ENCODE measurements at places on chromosomes 7 and 10.

GRCh38 chr10:101782811-101783735 lies at the start of gene NPM3:
TSS of gene NPM3 (minus strand) at chr10:101783446. CDS start at chr10:101783390, 56 bp downstream.
- DNase-seq, result peak; percentile 92

DNA sequence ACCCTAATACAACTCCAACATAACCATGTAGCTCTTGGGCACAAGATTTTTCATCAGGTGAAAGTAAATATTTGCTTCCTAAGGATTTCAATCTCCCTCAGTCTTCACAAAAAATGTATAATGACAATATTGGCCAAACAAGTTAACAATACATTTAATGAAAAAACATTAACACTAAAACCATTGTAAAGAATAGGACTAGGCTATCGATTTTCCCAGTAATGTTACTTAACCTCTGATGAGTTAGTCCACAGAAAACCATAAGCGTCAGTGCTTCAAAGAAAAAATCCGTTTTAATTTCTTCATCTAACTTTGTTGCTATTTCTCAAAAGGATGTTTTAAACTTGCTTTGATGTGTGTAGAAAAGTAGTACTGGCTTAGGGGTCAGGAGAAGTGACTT lies 1.2 kb downstream of the ZNF33B start:
- no peak for DNase-seq

DNA sequence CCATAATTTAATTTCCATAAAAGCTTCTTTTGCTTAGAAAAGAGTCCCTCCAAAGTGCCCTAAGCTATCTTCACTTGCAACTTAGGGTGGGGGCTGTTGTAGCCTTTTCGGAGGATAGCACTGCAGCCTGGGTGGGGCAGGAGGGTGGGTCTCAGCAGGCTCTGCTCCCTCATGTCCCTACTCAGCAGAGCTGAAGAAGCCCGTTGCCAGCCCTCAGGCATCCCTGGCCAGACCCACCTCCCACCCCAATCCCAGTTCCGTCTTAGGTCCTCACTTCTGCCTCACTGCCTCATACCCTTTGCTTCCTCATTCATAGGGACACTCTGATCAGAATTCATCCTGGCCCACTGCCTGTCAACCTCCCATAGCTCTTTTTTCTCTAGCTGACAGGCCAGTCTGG lies 99.8 kb upstream of the ZMIZ1 start:
- no peak for DNase-seq

GRCh38 chr10:11716686-11717085 lies 25.5 kb upstream of the ECHDC3 start:
- DNase-seq, result no peak

GRCh38 chr7:55574051-55574717 lies 1.9 kb upstream of the VOPP1 start:
- peak; percentile 31 for DNase-seq

- no peak for DNase-seq
Measured at GRCh38 chr7:8389593-8390261, 43.7 kb upstream of the NXPH1 start.

DNA sequence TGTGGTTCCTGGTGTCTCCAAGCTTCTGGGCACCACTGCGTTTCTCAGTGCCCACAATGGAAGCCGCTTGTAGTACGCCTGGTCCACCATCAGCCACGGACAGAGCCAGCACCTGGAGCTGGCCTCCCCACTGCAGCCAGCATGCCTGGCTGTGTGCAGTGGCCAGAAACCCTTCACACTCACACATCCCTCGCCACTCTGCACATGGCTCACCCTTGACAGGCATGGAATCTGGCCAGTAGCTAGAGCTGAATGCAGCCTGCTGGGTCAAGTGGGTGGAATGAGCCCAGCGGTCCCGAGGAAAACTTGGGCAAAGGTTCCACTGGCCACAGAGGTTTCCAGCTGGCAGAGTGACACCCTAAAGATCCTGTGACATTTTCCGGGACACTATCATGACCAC lies 146.0 kb upstream of the ADO start:
- no peak for DNase-seq

GRCh38 chr7:55191161-55191925 lies 172.5 kb downstream of the EGFR start:
- peak; percentile 52 for DNase-seq

DNA sequence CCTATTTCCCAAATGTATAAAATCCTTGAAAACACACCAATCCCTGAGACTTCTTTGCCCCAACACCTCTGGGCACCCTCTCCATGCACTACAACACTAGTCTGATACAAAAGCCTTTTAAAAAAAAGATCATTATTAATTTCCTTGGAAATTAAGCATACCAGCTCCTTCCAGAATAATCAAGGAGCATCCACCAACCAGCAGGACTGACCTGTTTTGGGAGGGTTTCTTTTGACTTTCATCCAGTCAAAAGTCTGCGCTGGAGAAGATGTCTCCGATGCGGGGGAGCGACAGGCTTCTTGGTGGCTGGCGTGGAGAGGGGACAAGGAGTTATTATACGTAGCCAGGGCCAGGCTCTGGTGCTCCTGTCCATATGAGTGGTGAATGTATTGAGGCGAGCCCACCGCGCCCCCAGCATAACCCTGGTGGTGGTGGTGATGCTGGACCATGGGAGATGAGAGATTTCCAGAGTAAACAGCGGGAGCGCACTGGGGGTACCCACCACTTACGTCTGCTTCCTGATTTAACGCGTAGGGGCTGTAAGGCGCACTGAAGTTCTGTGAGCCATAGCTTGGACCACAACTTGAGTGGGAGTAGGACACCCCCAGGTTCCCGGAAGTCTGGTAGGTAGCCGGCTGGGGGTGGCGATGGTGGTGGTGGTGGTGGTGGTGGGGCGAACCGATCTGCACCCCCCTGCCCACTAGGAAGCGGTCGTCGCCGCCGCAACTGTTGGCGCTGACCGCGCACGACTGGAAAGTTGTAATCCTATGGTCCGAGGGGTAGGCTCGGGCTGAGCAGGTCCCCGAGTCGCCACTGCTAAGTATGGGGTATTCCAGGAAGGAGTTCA lies 527 bp downstream of the HOXA1 start:
- DNase-seq, result no peak

DNA sequence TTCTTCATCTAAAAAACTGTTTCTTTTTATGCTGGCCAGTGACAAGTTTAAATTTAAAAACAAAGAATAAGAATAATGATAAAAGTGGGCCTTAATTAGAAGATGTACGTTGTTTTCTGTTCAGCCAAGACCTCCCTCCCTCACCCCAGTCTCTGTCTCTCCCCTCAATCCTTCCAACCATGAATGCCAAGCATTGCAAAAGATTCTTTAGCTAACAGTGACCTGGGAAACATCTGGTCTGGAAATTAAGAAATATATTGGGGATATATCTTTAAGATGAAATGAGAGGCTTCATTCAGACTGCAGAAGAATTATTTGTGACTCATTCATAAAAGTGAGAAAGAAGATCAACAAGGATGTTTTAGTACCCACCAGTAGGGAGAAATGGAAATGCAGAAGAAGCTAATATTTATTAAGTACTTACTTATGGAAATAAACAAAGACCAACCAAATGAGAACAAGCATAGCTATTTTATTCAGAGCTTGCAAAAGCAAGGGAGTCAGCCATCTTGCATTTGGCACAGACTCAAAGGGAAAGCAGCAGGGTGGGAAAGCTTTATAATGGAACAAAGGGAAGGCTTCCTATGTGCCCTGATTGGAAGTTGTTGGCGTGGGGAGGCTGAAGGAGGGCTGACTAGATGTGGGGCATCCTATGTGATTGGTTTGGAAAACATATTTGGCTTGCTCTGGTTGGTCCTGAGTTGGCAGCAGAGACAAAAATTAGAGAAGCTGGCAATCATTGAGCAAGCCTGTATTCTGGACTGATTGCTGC lies 595.4 kb upstream of the GHITM start:
- no peak for DNase-seq

DNA sequence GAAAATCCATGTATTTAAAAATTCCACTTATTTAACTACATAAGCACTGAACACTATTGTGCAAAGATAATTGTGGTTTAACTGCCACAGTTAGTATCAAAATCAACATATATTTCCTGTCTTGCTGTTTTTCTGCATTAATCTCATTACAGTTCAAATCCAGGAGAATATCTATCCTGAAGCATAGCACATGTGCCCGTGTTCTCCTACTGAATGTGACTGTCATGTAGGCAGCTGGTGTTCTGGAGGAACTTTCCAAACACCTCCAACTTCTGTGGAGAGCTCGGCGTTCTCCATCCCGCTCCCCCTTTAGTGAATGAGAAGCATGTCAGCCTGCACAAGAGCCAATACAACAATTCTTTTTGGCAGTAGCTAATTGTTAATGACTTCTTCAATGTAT lies 76.4 kb upstream of the IKZF1 start:
- DNase-seq, result no peak

- peak; percentile 37 for DNase-seq
Measured at GRCh38 chr7:1856161-1856887, 186.2 kb downstream of the ELFN1 start.

- DNase-seq, result no peak
Measured at GRCh38 chr10:70956029-70956759, 67.8 kb upstream of the PCBD1 start.

DNA sequence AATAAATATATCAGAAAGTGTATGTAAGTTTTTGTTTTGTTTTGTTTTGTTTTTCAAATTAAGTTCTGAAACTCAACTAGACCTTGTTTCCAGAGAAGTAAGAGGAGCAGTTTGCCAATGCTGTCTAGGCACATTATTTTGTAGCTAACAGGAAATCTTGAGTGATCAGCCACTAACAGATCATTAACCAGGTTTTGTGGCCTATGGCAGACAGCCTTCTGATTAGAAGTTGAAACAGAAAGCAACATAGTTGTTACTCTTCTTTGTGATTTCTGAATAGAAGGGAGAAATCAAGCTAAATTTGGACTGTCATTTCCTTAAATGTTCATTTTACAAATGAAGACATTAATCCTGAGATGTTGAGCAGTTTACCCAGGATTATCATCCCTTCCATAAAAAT lies 142.6 kb downstream of the PLXDC2 start:
- DNase-seq, result no peak

DNA sequence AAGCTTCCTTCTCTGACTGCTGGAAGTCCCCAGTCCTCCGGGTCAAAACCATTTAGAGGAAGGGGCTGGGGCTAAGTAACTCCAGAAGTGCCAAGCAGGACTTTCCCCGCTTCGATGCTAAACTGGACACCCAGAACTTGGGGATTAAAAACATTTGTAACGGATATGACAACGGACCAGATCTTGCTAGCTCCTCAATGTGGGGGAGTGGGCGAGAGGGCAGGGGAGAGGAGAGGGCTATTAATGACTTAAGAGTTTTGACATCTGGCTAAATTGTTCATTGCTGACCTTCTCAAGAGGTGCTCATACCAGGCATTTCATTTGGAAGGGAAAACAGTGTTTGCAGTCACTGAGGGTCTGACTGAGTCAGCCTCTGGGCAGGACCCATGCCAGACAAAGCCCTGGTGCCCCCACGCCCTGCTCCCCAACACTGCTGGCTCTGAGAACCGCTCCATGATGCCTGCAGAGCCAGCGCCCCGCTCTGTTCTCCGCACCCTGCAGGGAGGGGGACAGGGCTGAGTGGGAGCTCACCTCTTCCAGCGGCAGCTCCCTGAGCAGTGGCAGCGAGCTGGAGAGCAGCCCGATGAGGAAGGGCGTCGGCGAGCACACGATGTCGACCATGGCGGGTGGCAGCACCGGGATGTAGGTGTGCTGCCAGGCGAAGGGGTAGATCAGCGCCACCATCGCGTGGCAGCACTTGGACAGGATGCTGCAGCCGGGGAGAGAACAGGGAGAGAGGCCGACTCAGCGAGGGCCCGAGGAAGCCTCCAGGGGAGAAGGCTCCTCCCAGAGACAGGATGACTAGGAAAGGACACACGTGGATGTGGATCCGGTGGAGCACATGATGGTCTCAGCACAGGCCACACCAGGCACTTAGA lies 47.7 kb upstream of the MKRN1 start:
- DNase-seq, result no peak

GRCh38 chr7:7519056-7519455 lies 16.6 kb downstream of the COL28A1 start:
- no peak for DNase-seq

DNA sequence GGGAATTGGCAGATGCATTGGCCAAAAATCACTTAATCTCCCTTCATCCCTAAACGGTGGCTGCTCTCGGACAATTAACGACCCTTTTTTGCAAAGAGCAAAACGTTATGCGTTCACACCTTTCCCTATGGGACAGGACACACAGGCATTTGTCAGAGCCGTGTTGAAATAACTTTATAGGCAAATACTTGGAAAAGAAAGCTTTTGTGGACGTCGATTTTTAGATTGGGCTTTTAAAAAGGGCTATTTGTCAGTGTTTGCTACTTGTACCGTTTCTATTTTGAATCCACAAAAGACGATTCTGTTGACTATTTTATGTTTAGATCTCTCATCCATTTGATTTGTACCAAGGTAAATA lies 245.6 kb downstream of the SLC25A13 start:
- DNase-seq, result no peak

- DNase-seq, result no peak
Measured at GRCh38 chr10:60388116-60388625, 1.5 kb downstream of the ANK3 start.

GRCh38 chr10:31650010-31650409 lies 278.6 kb downstream of the ARHGAP12 start:
- no peak for DNase-seq

DNA sequence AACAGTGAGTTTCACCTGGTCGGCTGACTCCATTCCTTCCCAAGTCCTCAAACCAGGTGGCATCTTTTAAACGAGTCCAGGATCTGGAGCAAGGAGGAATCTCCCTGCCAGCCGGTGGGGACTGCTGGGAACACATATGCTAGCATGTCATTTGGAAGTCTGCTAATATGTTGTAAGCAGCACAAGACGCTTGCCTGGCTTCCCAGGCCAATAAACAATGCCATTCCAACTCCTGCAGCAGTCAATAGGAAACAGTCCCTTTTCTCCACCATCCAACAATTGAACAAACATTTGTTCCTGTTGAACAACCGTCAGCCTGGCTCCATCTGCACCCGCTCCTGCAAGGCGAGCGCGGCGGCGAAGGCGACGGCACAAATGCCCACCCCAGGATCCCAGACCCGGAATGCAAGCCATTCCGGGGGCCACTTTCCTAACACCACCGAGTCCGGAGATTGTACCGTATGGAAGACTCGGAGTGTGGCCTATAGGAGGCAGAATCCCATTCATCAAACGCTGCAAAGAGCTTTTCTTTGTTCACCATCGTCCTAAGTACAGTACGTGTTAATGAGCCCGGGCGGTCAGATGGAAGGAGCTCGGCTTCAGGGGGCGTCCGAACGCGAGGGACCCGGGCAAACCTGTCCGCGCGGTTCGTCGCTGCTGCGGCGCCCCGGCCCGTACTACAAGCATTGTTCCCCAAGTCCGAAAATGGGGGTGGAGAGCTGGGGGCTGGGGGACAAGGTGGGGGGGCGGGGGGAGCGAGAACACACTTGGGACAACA lies 1.6 kb downstream of the FAM53B start:
- no peak for DNase-seq

DNA sequence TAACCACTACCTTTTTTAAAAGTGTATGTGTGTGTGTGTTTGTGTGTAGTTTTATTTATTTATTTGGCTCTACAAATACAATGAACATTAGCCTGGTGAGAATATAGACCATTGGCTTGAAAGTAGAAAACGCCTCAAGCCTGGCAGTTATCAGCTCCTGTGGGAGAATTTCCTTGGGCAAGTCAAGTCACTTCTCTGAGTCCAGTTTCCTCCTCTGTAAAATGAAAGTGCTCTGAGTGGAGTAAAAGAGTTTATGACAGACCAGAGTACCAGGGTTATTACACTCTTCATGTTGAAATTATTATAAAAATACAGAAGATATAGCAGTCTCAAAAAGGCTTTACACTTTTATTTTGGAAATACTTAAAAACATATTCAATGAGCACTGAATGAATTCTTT lies 10.1 kb upstream of the RHOBTB1 start:
- DNase-seq, result no peak

GRCh38 chr10:125995726-125996304 lies 99.5 kb downstream of the FANK1 start:
- no peak for DNase-seq
